AG09319 (cell line): ENCODE measurements at places on chromosomes 1 and 21.

DNA sequence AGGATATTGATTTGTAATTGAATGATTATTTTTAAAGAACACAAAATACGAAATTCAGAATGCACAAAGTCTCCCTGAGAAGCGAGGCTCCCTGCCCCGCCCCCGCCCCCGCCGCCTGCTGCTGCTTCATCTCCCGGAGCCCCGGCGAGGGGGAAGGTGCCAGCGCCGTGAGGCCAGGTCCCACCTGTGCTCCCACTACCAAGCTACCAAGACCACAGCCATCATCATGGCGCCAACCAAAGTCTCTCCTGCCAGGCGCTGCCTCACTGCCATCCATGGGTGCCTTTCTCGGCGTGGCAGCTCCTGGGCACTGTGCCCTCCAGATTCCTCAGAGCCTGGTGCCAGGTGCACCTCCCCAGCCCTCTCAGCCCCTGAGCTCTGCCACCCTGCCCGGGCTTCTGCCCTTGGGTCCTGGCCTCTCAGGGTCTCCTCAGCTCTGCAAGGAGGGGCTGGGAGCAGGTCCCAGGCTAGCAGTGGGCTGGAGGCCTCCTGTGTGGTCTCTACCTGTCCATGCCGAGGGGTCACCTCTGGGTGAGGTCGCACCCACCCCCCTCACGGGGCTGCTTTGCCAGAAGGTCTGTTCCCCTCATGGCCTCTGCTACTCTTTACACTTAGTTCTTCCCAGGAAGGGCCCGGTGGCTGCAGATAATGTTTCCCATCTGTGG, 29.4 kb upstream of the TTC34 start:
- DNase-seq = no peak

DNA sequence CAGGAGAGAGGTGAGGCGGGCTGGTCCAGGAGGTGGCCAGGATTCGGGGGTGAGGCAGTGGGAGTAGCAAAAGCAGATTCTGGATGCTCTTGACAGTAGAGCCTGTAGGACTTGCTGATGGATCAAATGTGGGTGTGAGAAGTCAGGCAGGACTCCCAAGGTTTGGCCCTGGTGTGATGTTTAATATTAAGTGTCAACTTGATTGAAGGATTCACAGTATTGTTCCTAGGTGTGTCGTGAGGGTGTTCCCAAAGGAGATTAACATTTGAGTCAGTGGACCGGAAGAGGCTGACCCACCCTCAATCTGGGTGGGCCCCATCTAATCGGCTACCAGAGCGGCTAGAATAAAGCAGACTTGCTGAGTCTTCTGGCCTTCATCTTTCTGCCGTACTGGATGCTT, 6.8 kb upstream of the RAB4A start:
- DNase-seq = no peak

DNA sequence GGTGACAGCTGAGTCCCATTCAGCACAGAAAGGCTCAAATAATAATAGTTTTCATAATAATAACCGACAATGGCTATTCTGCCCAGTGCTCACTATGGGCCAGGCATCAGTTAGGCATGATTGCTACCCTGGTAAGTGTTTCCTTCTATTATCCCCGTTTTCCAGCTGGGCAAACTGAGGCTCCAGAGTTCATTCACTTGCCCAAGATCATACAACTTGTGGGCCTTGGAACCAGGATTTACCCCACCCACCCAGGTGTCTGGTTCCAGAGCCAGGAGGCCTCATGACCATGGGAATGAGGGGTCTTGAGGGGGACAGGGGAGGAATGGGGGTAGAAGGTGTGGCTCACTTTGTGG, 518 bp downstream of the PLOD1 start:
- no peak for DNase-seq

- DNase-seq = no peak
Observed at GRCh38 chr1:70008660-70009059, 196.7 kb downstream of the LRRC40 start.

GRCh38 chr1:209526137-209526536, 57.4 kb upstream of the CAMK1G start:
- DNase-seq = no peak

DNA sequence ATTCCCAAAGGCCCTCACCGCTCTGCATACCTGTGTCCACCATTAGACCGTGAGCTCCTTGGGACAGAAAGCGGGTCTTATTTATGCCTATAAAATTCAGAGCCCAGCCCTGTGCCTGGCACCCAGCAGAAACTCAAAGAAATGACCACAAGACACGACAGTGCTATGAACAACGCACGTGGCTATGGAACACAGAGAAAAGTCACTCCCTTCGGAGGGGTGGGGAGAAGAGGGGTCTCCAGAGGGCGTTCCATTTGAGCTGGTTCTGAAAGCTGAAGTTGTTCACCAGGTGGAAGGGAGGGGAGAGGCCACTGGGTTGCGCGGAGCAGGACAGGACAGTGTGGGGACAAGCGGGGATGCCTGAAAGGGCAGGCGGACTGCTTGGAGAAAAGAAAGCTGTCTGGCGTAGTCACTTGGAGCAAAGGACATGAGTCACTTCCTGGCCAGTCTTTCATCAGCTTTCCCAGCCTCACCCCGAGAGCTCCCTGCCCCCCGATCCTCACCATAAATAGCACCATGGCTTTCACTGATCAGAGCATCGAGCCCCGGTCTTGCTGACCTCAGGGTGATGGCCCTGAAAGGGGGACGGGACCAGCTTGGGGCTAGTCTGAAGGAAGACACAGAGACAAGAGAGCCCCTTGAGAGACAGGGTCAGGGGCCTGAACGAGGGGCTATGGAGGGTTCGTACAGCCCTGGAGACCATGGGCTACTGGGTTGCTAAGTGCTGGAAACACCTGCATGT, 28.5 kb downstream of the ECE1 start:
- DNase-seq = peak; percentile 91
